ENCODE measurements at places on chromosomes 6 and 20.
A peak's percentile ranks its signal among the peaks of the same experiment; 100 is the strongest.

DNA sequence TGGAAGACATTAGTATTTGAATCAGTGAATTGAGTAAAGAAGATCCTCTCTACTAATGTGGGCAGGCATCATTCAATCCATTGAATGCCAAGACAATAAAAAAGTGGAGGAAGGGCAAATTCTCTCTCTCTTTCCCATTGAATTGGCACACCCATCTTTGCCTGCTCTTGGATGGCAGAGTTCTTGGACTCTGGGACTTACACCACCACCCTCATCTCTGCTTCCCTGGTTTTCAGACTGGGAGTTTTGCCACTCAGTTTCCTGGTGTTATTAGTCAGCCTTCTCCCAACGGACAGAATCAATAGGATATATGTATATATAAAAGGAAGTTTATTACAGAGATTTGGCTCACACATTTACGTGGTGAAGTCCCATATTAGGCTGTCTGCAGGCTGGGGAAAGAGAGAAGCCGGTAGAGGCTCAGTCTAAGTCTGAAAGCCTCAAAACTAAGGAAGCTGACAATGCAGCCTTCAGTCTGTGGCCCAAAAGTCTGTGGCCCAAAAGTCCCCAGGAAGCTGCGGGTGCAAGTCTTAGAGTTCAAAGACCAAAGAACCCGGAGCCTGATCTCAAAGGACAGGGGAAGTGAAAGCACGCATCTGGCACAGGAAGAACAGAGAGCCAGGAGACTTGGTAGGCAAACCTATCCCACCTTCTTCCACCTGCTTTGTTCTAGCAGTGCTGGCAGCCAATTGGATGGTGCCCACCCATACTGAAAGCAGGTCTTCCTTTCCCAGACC is 64.4 kb downstream of the SMPDL3A start:
- no peak for DNase-seq

DNA sequence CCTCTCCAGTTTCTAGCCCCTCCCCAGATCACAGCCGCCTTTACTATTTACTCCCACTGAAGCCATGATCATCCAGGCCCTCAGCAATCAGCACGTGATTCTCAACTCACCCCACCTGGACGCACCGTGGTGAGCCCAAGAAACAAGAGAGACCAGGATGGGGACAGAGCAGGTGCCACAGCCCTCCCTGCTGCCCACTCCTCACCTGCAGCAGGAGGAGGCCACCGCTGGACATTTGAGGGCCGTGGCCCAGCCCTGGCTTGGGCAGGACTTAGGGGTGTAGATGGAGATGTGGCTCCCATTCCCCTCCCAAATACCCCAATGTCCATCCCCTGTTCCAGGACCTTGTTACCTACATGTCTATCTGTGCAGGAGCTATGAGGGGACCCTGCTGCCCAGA is 20.3 kb downstream of the HLA-F start:
- DNase-seq, result no peak

- DNase-seq, result no peak
These were observed 164.1 kb downstream of the UTRN start for GRCh38 chr6:144449218-144449617.

DNA sequence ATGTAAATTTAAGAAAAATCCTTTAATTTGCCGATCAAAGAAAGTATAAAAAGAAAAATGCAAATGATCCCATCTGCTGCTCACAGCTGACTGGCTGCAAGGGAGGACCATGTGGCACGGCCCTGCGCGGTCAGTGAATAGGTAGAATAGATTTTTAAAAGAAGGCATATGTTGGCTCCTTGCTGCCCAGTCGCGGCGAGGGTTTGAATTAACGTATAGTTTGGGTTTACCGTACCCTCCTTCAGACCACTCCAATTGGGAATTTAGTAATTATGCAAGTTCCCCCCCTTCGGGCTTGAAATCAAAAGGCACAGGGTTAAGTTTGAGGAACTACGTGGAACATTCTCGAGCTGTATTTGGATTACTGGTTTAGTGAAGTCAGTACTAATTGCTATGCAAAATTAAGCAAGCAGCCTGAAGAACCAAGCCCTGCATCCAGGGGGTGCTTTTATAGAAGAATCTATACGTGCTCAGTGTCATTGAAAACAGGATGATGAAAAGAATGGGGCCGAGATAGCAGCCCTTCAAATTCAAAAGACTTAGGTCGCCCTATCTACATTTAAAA is 1.1 kb upstream of the BEND3 start:
- no peak for DNase-seq

DNA sequence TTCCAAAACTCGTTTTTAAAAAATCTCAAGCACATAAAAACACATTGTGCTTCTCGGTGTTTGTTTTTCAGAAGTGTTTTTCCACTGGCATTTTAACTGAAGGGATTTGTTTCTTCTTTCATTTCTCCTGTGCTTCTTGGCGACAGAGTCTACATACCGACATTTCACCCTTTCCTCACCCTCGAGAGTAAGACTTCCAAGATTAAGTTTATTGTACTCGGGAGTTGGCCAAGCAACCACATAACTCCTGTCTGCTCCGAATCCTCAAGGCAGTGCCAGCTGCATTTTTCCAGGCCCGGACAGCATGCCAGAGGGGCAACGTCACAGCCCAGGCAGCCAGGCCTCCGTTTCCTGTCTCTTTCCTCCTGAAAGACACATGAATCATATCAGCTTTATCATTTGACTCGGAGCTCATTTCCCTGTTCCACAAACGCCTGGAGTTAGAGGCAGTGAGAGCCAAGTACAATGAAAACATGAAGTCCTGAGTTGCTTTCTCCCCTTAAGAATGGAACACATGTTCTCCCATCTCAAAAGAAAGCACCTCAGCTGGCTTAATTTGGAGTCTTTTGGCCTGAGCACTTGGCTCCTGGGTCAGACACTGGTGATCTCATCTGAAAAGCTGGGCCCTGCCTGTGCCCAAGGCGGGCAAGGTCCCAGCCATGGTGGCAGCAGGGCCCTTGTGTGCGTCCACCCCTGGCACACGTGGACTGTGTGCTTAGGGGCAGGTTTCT is 23.2 kb upstream of the FAM50B start:
- DNase-seq, result peak; percentile 96

- DNase-seq, result no peak
These were observed 7.1 kb downstream of the BMP7 start for GRCh38 chr20:57259121-57259937.

DNA sequence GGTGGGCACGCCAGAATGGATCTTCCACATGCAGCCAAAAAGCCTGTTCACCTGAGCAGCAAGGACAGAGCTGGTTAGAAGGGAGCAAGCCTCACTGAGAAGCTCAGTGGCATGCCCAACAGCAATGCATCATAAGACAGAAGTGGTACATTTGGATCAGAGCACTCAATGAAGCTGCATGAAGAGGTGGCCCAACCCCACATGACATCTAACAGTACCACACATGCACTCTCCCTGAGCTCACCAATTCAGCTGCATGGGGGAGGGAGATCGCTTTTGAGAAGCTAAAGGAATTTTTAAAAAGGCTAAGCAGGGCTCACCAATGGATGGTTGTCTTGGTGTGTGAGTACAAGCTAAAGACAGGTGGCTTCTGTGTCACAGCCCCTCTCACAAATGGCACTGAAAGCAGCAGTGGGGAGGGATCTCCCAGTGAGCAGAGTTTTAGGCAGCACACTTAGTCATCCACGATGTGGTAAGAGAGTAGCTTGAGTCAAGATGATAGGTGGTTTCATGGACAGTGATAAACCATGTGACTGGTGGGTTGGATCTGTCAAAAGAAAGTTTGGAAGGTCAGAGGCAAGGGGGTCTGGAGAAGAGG is 166.6 kb upstream of the TAB2 start:
- DNase-seq, result no peak

DNA sequence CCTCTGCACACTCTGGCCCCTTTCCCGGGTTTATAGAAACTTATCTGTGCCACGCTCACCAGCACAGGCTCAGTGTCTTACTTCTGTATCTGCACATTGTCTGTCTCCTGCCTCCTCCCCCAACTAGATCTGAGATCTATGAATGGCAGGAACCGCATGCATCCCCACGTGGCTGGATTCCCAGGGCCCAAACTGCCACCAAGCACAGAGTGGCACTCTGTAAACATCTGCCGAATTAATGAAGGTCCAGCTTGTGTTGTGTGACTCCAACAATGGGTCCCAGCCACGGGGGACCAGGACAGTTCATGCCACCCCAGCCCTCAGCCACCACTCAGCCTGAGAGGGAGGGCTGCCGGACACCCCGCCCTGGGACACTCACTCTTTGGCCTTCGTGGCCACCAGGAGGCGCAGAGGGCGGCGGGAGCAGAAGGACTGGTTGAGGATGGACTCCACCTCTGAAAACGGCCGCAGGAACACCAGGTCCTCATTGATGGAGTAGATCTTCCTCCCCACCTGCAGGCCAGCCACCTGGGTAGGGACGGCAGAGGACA is 171.1 kb downstream of the PREX1 start:
- DNase-seq, result no peak

GRCh38 chr6:123062670-123063069 is 66.6 kb downstream of the CLVS2 start:
- no peak for DNase-seq

- DNase-seq, result no peak
These were observed 359.4 kb downstream of the EPHA7 start for GRCh38 chr6:93059911-93060310.

GRCh38 chr6:90406142-90406794 is 109.6 kb upstream of the BACH2 start:
- peak; percentile 52 for DNase-seq

DNA sequence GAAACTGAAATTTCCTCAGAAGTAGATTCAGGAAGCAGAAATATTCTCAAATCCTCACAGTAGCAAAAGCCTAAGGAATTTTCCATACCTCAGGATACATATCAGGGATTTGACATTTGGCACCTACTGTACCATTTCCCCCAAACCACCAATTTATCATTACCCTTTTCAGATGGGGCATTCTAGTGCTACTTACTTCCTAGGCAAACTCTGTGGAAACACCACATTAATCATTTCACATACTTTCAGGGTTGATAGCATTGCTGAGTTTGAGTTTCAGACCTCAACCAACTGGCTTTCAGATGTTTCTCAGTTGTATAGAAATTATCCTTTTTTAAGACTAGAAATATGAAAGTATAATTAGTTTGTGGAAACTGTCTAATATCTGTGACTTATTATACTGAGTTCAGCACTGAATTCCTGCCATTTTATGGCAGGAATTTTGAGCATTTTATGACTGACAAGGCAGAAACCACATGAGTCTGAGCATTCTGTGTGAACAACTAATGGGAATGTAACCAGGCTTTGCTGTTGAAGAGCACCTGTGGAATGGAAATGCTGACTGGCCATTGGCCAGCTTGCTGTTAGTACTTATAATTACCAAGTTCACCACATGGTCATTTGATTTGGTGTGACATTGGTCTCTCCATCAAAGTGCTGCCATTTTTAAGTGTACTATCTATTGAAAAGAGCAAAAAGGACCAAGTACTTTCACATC is 35.1 kb upstream of the IRAK1BP1 start:
- DNase-seq, result no peak

DNA sequence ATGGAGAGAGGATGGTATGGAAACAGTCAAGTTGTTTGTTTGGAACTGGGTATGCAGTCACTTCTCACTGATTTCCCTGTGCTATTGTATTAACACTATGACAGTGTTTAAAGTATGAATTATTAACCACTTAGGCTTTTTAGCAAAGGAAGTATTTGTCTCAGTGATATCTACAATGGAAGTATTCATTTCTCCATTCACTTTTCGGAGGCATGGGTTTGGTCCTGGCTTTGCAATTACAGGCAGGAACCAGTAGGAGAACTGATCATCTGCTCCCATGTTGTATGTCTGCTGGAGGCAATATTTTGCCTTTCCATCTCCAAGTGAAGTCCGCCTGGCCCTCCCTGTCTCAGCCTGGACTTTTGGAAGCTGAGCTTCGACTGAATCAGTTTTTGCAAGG is 30.6 kb upstream of the EXOC2 start:
- no peak for DNase-seq

DNA sequence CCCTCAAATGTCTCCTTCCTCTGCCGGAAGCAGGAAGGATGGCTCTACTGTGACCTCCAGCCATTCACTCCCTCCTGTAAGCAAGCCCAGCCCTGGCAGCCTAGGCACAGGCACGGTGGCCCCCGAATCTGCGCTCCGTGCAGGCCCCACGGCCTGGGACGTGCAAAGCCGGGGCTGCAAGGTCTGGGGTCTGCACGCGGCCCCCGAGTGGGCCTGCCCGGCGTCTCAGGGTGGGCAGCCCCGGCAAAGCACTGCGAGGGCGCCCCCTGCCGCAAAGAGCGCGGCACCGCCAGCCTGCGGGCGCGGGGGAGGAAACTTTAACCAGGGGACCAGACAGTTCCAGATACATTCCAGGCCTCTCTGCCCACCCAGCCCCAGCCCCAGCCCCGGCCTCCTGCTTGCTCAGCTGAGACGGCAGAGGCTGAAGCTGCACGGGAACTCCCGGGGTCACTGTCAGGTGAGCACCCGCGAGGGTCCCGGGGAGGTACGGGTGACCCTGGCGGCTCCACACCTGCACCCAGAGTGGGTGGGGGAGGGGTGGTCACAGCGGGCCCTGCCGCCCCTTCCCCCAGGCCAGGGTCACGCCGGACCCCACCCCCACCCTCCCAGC is 98.8 kb downstream of the ASXL1 start:
- no peak for DNase-seq

GRCh38 chr6:45514454-45515230 is 136.9 kb upstream of the SUPT3H start:
- no peak for DNase-seq

DNA sequence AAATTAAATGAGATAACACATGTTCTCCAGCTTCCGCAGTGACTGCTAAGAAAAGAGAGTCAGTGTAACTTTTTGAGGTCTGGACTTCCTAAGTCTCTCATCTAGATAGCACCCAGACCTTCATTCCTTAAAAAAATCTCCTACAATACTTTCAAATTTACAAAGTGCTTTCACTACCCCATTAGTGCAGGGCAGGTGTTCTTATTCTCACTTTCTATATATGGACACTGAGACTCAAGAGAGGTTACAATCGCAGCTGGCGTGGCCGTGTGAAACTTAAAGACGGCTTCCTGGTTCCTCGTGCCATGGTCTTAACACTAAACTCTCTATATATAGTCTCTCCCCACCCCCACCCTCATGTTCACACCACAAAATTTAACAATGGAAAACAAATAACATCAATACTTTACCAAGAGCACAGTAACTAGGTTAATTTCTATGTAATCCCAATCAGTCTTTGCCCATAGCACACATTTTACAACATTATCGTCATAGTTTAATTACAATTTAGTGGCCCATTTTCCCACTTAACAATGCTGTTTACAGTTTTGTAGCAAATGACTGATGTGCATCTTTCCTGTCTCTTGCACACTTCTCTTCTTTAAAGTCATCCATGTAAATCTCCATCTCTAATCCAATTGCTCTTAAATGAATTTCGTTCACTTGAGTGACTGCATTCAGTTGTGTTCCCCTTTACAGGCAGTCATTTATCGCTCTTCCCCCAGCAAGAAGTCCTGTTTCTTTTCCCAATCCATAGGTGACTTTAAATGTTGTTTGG is 78.8 kb upstream of the ARID1B start:
- DNase-seq, result no peak
